Stimulated activated CD8-positive, alpha-beta memory T cell treated with anti-CD3 and anti-CD28 coated beads, Interleukin-7, amount 100 ng/mL, for 4 hours (primary cell): ENCODE measurements at places on chromosomes 12 and 14.

DNA sequence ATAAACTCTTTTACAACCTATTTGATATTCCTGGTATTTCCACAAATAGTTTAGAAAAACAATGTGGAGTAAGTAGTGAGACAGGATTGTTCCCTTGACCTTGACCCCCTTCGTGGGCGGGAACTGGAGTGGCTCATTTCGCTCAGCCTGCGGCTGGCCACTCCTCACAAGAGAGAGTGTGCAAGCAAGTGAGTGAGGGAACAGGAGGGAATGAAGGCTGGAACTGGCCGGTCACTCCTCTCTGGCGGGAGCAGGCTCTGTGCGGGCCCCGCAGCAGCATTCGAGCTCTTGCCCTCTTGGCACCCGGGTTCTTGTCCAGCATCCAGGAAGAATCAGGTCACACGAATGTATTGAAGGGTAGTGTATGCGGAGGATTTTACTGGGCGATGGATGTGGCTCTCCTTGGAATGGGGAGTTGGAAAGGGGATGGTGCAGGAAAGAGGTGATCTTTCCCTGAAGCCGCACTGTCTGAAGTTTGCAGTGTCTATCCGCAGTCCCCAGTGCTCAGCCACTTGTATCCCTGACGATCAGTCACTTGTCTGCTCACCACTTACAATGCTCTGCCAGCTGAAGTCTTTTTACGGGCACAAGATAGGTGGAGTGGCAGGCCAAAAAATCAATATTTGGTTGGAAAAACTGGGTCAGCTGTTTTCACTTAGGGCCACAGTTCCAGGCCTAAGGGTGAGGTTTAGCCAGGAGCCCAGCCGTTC lies 28.0 kb upstream of the TXNRD1 start:
- DNase-seq: no peak

DNA sequence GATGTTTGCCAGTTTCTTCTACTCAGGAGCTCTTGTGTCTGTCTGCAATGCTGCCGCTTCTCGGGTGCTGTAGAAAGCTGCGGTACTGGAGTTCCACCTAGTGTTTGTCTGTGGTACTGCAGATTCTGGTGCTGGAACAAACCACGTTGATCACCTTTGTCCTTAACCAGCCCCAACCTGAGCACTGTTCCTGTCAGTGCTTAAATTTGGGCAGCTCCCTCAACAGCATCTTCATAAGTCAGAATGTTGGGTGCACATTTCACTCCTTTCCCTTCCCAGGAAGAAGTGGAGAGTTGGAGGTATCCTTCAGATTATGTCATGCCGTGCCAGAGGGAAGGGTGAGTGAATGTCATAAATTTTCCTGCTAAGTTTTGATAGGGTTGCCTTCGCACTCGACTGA lies 48.7 kb upstream of the LALBA start:
- DNase-seq: peak; percentile 55

- DNase-seq: no peak
Measured at GRCh38 chr14:106201376-106201775, 675.0 kb downstream of the TMEM121 start.

DNA sequence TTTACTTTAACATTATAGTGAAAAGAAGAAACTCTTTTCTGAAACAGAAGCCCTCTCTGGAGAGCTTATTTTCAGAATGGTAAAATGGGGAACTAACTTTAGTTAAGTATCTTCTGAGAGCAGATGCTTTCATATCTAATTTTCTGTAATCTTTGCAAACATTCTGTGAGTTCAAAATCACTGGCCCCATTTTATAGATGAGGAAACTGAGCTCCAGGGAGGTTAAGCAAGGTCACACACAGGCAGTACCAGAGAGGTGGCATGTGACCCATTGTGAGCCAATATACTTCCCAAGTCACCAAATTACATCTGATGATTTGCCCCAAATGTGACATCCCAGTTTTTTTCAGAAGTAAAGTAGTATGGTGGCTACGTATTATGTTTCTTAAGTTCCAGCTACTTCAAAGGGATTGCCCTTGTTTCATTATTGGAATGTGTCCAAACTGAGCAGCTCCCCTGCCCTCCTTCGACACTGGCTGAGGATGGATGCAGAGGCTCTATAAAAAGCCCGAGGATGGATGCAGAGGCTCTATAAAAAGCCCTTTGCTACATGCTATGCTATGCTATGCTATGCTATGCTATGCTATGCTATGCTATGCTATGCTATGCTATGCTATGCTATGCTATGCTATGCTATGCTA lies 36.2 kb upstream of the NUDT4 start:
- DNase-seq: no peak

GRCh38 chr14:85533861-85534291 lies 3.9 kb downstream of the FLRT2 start:
- no peak for DNase-seq

GRCh38 chr14:52003324-52003723 lies 14.0 kb downstream of the RTRAF start:
- DNase-seq: no peak

DNA sequence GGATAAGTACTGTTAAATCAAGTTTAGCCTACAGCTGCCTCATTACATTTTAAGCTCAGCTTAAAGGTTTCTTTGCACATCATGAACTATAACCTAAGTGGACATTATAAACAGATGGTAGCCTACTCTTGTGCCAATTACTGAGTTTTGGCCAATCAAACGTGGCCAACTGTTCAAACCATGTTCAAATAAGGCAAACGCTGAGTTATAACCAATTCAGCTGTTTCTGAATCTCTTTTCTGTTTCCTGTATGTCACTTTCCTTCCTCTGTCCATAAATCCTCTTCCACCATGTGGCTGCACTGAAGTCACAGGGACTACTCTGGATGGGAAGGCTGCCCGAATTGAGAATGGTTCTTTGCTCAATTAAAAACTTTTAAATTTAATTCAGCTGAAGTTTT lies 98.4 kb downstream of the BCAT1 start:
- DNase-seq: no peak

GRCh38 chr14:106522990-106523389 lies 996.6 kb downstream of the TMEM121 start:
- DNase-seq: no peak

DNA sequence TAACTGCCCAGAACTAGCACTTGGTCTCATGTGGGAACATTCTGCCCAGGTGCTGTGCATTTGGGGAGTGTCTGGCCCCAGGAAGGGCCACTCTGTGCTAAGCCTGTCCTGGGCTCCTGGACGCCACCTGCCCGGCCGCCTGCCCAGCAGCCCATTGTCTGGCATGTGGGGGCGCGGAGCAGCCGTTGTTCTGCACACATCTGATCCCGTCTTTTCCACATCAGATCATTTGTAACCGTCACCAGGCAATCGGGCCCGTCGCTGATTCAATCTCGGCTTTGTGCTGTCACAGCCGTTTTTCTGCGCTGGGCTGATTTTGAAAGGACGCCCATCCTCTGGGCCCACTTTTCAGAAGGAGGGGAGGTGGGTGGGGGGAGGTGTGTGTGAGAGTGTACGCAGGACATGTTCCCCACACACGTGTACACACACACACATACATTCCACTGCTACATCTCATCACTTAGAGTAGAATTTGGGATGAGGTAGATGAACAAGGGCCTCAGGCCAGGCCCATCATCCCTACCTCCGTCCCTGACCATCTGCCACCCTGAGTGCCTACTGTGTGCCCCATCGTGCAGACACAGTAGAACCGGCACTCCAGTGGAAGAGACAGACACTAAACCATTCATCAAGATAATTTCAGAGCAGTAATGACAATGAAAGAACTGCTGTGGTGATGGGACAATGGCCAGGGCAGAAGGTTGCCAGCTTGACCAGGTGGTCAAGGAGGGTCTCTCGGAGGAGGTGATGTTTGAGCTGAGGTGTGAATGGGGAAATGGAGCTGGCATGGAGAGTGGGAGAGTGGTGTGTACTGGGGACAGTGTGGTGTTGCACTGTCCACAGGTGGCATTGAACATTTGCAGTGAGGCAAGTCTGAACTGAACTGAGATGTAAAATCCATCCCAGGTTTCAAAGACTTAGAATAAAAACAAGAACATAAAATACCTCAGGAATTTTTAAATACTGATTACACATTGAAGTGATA lies 19.0 kb downstream of the FAM222A start:
- DNase-seq: no peak

DNA sequence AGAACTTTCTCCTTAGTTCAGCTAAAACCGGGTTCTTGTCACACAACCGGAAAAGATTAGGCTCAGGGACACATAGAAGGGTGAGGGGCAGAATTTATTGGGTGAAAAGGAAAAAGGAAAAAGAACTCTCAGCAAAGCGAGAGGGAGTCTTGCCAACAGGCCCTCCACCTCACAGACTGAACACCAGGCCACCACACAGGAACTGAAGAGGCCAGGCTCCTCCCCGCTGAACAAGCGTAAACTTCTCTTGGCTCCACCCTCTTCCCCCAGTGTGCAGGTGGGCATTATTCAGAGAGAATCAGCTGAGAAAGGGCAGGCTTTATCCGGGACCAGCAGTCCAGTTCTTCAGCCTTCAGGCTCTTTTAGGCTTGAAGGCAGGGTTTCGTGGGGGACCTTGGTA lies 125.6 kb upstream of the FGD4 start:
- peak; percentile 27 for DNase-seq

DNA sequence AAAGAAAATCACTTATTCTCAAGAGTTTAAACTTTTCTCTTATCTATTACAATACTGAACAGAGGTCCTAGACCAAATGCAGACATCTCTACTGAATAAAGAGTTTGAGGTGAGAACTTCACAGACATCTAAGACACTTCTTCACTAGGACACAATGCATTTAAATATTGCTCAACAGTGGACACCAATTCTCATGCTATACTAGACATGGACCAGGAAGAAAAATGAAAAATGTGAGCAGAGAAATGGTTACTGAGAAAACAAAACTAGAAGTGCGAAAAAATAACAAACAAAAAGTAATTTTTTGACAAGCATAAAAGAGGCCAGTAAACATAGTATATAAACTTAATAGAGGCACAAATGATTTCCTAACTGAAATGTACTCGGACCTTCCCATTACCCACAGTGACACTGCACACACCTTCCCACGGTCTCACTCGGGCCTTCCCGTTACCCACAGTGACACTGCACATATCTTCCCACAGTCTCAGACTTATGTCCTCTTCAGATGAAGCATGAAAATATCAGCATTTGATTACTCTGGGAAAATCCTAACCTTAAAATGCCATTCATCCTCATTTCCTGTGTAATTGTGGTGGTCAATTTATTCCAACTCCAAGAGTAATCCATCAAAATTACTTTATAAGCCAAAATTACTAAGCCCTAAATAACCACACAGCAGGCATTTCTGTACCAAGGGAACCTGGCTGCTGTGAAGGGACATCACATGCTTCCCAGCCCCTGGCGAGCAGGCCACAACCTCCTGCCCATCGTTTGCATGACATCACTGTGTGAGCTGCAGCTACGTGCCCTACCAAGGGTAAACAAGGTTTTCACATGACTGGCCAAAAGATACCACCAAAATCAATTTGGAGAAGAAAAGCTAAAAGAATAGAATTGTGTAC lies 6.4 kb downstream of the SLC15A4 start:
- no peak for DNase-seq

GRCh38 chr12:5295151-5295550 lies 136.8 kb upstream of the NTF3 start:
- DNase-seq: no peak

DNA sequence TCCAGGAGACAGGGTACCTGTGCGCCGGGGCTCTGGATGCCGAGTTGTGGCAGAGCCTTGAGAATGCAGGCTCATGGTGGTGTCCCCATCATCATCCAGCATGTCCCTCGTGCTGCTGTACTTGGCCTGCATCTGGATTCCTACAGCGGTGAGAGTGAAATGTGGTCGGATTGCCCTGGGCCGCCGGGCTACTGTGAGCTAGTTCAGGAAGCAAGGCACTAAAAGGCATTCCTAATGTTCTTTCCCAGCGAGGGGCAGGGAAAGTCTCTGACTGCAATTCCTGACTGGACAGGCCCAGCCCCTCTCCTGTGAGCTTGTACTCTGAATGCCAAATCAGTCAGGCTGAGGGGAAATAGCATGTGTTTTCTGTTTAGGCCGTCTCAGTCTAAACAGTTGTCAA lies at the start of gene CLEC1A:
TSS of gene CLEC1A (minus strand) at position 195 of the 400 bp plus-strand sequence. CDS start at position 132, 63 bp downstream.
- no peak for DNase-seq

- DNase-seq: no peak
Measured at GRCh38 chr12:44852483-44852882, 23.6 kb downstream of the NELL2 start.

GRCh38 chr14:67513631-67514108 lies 19.4 kb upstream of the PLEKHH1 start:
- DNase-seq: no peak

DNA sequence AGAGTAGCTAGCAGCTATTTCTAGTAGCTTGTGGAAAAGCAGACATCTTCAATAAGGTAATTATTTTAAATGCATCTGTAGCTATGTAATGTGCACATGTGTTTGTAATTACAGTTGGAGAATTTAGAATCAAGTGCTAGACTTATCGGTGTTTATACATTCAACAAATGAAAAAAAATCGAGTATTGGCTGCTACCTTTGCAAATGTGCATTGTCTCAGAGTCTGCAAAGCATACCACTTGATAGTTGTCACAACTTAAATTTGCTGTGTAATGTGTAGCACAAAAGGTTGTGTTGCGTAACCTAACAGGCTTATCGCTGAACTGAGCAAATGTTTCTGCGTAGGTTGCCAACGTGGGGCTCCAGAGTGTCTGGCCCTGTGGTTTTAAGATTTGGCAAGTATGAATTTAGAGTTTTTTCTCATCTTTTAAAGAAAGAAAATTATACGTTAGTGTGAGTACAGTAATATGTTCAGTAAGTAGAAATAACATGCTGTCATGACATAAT lies 44.3 kb downstream of the TMTC2 start:
- no peak for DNase-seq

- no peak for DNase-seq
Measured at GRCh38 chr14:24881116-24881893, 168.6 kb downstream of the STXBP6 start.

DNA sequence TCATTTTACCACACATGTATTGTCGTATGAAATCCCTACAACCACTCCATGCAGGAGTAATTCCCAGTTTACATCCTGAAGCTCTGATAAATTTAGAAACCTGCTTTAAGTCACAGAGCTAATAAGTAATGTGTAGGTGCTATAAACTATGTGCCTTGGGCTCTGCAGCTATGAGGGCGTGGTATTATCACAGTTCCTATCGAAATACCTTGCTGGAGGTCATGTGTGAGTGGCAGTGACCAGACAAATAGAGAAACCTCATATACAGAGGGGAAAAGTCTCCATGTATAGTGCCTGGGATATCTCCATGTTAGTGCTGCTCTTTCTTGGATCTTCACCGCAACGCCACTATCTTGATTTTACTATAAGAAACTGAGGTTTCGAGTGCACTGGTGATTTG lies 883 bp upstream of the TBC1D15 start:
- no peak for DNase-seq

GRCh38 chr12:54032627-54033100 lies at the start of gene HOXC5:
HOXC5 (plus strand) TSS chr12:54033050; CDS start chr12:54033123, 73 bp downstream.
- DNase-seq: peak; percentile 37

- DNase-seq: no peak
Measured at GRCh38 chr12:56099787-56100186, 4.6 kb upstream of the PA2G4 start.

GRCh38 chr12:127619869-127620734 lies 646.9 kb upstream of the TMEM132C start:
- no peak for DNase-seq

- DNase-seq: no peak
Measured at GRCh38 chr12:6975297-6976032, 4.8 kb downstream of the EMG1 start.

GRCh38 chr14:72544615-72545387 lies 349.1 kb downstream of the DPF3 start:
- DNase-seq: no peak

- peak; percentile 1 for DNase-seq
Measured at GRCh38 chr14:35254736-35255135, 37.4 kb upstream of the PSMA6 start.

GRCh38 chr14:93824518-93825234 lies 36.4 kb upstream of the PRIMA1 start:
- no peak for DNase-seq

- no peak for DNase-seq
Measured at GRCh38 chr12:116551952-116552772, 7.0 kb upstream of the MAP1LC3B2 start.
